K562 (cell line): ENCODE measurements at places on chromosomes 12 and 14. TPM values are rescaled to one million over a fixed set of nuclear protein-coding genes. Genes with fewer than 3 reads are reported as not detected.

DNA sequence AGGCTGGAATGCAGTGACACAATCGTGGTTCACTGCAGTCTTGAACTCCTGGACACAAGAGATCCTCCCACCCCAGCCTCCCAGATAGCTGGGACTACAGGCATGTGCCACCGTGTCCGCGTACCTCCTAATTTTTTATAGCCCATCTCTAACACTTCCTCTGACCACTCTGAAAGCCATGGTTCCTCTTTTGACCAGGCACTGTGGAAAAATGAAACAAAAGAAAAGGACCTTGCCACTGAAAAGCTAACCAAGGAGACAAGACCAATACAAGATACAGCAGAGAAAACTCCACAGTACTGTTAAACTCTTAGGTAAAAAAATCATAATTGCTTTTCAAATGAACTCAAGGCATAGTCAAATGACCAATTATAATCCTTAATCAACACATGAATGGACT lies 233.3 kb downstream of the NEDD1 start:
- H3K27me3 ChIP-seq: no peaks in the 10 kb centered on the region
- DNase-seq: no peak
- no peak overlapping the region for H3K27ac ChIP-seq
- H3K4me1 ChIP-seq: no peaks in the 10 kb centered on the region

DNA sequence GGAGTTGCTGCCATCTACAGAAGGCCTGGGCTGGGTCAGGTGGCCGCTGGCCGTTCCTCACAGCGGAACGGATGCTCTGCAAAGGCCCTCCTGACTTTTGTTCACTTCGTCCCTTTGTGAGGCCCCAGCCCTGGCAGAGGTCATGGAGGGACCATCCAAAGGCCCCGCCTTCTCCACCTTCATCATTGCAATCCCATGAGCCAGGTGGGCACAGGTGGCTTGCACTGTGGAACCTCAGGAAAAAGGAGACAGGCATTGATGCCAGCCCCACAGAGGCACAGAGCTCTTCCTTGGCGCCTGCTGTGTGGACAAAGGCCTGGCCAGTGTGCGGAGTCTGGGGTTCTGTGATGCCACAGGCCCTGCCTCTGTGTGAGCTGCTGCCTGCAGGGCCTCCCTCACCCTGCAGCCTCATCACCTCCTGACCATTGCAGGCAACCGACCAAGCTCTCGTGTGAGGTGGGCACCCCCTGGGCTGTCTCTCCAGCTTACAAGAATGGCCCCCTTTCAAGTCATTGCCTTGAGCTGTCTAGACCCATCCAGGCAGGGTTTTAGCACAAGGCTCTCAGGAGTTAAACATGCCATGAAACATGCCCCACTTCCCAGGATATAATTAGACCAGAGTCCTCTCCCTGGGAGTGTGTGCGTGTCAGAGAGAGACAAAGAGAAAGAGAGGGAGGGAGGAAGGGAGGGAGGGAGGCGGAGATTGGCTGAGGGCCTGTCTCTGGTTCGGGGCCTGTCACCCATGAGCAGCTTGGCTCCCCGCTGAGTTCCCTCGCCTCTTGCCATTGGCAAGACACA lies 19.3 kb downstream of the NFKBIA start:
- DNase-seq: peak; percentile 64
- no peaks in the 10 kb centered on the region for H3K36me3 ChIP-seq
- H3K27me3 ChIP-seq: no peaks in the 10 kb centered on the region
- H3K27ac ChIP-seq: peak overlapping the region; percentile 12; the same call in 1 of the 3 replicates
- peaks cover 31% of the 10 kb centered on the region for H3K4me1 ChIP-seq

DNA sequence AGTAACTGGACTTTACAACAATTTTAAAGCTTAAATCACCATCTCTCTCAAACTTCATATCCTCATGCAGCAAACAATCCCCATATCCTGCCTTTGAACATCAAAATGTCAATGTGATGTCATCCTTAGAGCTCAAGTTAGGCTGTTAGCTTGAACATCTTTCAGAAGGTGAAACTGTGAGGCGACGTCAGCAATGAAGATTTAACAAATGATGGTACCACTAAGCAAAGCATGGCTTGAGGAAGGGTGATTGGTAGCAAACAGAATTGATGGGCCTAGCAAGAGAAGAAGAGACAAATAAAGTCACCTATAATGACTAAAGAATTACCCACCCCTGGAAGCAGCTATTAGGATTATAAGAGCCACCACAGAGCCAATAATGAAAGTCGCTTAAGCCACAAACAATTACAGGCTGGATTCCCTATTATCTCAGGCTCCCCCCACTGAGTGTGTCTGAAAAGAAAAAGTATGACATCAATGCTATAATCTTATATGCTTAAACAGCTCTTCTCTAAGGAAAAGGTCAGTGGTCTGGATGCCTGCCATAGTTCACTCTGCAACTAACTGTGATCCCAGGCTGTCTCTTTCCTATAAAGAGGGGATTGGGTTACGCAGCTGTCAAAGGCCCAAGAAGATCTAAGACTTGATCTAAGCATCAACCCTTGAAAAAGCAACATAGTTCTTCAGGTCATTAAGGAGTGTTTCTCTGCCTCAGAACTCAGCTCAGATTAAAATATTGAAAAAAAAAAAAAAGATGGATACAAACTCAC lies 18.1 kb downstream of the EGLN3 start:
- H3K27ac ChIP-seq: no peak overlapping the region
- H3K4me1 ChIP-seq: peaks cover 35% of the 10 kb centered on the region; the same call in 2 of the 3 replicates
- H3K36me3 ChIP-seq: peaks cover 37% of the 10 kb centered on the region
- no peak overlapping the region for H3K4me3 ChIP-seq
- DNase-seq: no peak
- no peaks in the 10 kb centered on the region for H3K27me3 ChIP-seq

DNA sequence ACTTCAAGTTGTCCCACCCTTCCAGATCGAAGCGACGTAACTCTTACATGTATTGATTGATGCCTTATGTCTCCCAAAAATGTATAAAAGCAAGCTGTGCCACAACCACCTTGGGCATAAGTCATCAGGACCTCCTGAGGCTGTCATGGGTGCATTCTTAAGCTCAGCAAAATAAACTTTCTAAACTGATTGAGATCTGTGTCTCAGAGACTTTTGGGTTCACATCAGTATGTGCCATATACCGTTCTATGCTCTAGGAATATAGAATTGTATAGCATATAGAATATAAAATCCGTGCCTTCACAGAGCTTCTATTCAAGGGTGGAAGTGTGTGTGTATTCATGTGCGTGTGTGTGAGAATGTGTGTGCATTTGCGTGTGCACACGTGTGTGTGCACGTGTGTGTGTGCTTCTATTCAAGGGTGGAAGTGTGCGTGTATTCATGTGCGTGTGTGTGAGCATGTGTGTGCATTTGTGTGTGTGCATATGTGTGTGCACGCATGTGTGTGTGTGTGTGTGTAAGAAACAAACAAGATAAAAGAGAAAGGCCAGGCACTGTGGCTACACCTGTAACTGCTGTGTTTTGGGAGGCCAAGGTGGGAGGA lies 11.5 kb upstream of the STX2 start:
- H3K4me3 ChIP-seq: no peak overlapping the region
- H3K36me3 ChIP-seq: no peaks in the 10 kb centered on the region
- H3K27me3 ChIP-seq: no peaks in the 10 kb centered on the region
- H3K27ac ChIP-seq: no peak overlapping the region; the same call in 2 of the 3 replicates
- no peak for DNase-seq

DNA sequence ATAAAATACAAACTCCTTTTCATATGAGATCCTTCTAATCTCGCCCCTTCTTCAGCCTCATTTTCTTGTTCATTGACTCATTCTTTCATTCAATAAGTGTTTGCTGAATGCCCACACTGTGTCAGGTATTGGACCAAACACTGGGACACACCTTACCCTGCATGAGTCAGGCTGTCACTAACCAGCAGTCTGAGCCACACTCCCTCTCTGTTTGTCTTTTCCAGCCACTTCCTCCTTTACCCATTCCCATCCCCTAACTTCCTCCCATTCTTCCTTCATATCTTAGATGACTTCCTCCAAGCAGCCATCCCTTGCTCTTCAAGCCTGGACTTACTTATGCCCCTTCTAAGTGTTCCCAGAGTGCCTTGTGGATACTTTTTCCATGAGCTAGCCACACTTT lies 27.0 kb upstream of the HIF1A start:
- H3K4me1 ChIP-seq: no peaks in the 10 kb centered on the region
- no peaks in the 10 kb centered on the region for H3K36me3 ChIP-seq
- no peak overlapping the region for H3K4me3 ChIP-seq
- H3K27me3 ChIP-seq: 0 out of 3 replicates have a peak, but pooled peaks cover 3% of the 10 kb centered on the region
- DNase-seq: no peak
- H3K27ac ChIP-seq: no peak overlapping the region

GRCh38 chr12:4829793-4830162 lies 79.9 kb upstream of the KCNA1 start:
- H3K27ac ChIP-seq: no peak overlapping the region
- no peaks in the 10 kb centered on the region; the same call in 1 of the 2 replicates for H3K4me1 ChIP-seq
- no peaks in the 10 kb centered on the region for H3K36me3 ChIP-seq
- H3K27me3 ChIP-seq: no peaks in the 10 kb centered on the region
- no peak for DNase-seq

GRCh38 chr12:61412201-61412600 lies 848.0 kb upstream of the USP15 start:
- H3K4me3 ChIP-seq: no peak overlapping the region
- H3K27ac ChIP-seq: no peak overlapping the region

- H3K27ac ChIP-seq: no peak overlapping the region
- no peak overlapping the region for H3K4me3 ChIP-seq
- DNase-seq: no peak
- H3K36me3 ChIP-seq: peaks cover 3% of the 10 kb centered on the region; the same call in 1 of the 3 replicates
Measured at GRCh38 chr12:69534389-69534822, 50.9 kb upstream of the CCT2 start.

DNA sequence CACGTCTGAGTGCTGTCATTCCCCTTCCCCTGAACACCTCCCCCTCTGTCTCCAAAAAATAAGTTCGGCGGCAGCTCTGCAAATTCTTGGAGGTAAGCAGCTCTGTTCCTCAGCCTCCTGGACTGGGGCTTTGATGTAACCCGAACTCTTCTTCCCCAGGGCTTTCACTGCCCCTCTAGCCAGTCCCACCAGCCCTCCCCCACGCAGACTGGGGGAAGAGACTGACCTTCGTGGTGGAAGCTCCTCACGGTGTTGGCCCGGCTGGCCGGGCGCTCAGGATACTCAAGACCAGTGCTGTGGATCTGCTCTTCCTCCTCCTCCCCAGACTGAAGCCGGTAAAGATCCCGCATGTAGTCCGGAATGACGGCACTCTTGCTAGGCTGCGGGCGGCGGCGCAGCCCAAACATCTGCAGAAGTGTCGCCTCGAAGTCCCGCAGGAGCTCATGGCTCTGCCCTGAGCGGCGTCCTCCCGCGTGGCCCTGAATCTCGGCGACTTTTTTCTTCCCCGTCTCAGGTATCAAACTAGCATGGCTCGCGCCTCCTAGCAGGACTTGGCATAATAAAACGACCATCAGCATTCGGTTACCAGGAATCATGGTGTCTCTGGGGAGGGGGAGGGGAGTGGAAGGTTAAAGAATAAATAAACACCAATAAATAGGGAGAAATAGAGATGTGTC lies 4.9 kb downstream of the BMP4 start:
- H3K27ac ChIP-seq: no peak overlapping the region
- H3K4me3 ChIP-seq: no peak overlapping the region
- no peaks in the 10 kb centered on the region for H3K4me1 ChIP-seq
- peaks cover 17% of the 10 kb centered on the region for H3K27me3 ChIP-seq
- H3K36me3 ChIP-seq: no peaks in the 10 kb centered on the region

DNA sequence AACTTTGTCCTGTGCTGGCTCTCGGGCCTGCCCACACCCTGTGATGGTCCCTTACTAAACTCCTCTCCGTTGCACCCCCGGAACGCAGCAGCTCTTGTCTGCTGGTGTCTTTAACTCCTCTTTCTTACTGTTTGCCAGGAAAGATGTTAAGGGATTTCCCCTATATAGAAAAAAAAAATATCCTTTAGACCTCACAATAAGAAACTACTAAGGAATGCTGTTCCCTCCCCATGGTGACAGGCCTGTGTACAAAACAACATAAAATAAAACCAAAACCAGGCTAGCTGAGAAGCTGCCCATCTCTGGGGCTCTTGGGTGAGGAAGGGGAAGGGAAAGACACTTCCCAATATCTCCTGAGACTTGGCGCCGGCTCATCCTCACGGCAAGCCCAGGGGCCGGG lies 95.4 kb downstream of the CHGA start:
- no peaks in the 10 kb centered on the region; the same call in 1 of the 2 replicates for H3K4me1 ChIP-seq
- H3K4me3 ChIP-seq: no peak overlapping the region
- no peak overlapping the region for H3K27ac ChIP-seq
- H3K27me3 ChIP-seq: no peaks in the 10 kb centered on the region
- no peak for DNase-seq

DNA sequence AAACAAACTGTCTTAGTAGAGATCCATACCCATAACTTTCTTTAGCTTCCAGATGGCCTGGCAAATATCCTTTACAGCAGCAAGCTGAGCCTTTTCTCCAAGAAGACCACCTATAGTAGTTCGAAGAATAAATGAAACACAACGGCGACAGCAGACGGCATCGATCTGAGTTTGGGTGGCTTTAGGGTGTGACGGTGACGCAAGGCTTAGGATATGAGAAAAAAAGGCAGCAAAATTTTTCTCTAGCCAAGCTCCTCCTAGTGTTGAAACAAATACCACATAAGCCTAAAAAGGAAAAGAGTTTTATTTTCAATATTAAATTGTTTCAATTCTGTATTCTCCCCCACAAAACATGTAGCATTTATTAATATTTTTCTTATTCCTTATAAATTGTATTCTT lies 33.3 kb downstream of the HEATR5A start:
- no peaks in the 10 kb centered on the region for H3K4me1 ChIP-seq
- H3K27ac ChIP-seq: no peak overlapping the region
- no peak overlapping the region for H3K4me3 ChIP-seq
- DNase-seq: no peak
- H3K36me3 ChIP-seq: peaks cover 28% of the 10 kb centered on the region

DNA sequence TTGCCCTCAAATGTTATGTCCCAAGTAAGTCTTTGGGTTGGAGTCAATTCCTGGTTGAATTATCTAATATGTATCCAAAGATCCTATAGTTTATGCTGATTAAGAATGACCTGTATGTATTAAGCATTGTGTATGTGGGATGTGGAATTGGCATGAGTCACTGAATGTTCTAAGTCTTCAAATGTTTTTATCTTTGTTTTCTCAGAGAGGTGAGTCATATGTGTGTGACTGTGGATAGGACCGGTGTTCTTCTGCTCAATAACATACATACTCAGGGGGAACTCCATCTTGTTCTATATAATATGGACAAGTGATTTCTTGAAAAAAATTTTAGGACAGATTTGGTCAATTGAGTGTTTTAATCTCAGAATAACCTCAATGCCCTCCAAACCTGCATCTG lies 57.9 kb downstream of the NAV3 start:
- no peaks in the 10 kb centered on the region for H3K36me3 ChIP-seq
- DNase-seq: no peak
- H3K4me1 ChIP-seq: no peaks in the 10 kb centered on the region

The PLEKHG3 gene
- total RNA-seq: 0.11 and 0.16 TPM in 2 replicates

The PLA2G1B gene
- total RNA-seq: 1.4 and 1.8 TPM in 2 replicates

The GPR68 gene
- 7.1 and 9.4 TPM in 2 replicates for total RNA-seq
